ENCODE measurements at places on chromosomes 3 and 15.

- DNase-seq, result no peak
Observed at GRCh38 chr3:27326629-27327545, 42.3 kb downstream of the NEK10 start.

DNA sequence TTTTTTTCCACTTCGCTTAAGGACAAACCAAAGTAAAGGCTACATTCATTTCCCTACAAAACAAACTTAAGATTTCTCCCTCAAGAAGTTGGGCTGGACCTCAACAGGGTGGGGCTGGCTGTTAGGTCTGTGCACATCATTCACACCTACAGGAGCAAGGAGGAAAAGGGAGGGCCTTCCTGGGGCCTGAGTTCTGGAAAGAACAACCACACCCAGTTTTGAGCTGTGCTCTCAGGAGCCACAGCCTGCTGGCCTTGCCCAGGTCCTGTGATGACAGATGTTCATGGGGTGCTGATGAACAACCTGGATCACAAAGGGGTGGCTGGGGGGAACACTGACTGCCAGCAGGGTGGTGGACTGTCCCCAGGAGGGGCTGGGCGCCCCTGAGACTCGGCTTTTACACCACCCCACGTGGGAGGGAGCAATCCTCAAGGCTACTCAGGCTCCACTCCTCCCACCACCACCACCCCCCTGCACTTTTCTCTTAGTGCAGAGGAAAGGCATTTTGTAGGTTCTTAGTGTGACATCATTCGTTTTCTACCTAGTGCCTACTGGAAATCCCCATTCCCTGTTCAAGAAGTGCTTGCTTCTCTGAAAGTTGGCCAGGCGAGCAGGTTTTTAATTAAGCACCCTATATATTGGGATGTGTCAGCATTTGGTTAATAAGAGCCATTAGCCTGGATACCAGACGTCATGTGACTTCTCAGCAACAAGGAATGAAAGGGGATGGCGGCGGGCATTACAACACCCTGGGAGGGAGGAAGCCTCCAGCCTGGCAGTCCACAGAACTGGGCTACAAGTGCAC lies 35.7 kb downstream of the CCNB2 start:
- DNase-seq, result no peak

DNA sequence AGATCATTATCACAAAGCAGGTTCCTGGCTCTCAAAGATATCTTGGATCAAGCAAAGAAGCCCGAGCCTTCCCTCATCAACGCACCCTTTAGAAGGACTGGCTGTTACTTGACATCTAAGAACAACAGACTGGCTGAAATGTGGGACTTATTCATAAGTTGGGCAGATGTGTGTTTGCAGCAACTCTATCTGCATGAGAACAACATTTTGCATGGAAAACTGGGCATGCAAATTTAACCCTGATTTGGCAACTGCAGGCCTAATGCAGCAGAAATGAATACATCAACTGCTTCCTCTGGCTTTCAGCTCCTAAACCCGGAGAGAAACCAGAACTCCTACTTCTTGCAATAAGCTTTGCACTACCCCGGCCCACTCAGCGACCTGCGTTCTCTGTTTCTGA lies 35.0 kb upstream of the FOXP1 start:
- DNase-seq, result no peak

GRCh38 chr3:50435371-50436113 lies 67.9 kb downstream of the CACNA2D2 start:
- no peak for DNase-seq

All from CD4-positive, alpha-beta T cell treated with Interleukin-4 for 1 hour (primary cell).